ENCODE measurements at places on chromosomes 3 and 15.

DNA sequence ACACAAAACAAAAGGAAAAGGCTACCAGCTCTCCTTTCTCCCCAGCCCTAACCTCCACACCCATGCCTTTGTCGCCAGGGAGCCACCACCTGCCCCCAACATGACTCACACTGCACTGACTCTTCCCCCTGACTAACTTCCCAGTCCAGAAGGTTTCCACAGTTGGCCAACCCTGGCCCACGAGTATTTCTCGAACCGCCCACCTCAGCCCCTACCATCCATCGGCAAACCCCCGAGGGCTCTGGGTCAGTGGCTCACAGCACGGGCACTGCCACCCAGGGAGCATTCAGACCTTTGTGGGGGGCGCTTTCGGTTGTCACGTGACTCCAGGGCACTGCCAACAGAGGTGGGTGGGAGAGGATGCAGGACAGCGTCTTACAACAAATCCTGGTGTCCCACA lies 152.3 kb downstream of the LRRC28 start:
- DNase-seq, result no peak

DNA sequence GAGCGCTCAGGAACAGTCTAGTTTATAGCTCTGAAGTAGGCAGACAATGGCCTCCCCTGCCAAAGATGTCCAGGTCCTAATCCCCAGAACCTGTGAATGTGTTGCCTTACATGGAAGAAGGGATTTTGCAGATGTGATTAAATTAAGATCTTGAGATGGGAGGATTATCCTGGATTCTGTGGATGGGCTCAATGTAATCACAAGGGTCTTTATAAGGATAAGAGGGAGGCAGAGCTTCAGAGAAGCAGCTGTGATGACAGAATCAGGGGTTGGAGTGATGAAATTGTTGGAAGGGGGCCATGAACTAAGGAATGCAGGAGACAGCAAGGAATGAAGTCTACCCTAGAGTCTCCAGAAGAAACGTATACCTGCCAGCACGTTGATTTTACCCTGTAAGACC lies 14.0 kb upstream of the GK5 start:
- no peak for DNase-seq

- no peak for DNase-seq
These were observed 199.1 kb downstream of the TJP1 start for GRCh38 chr15:29623116-29623639.

DNA sequence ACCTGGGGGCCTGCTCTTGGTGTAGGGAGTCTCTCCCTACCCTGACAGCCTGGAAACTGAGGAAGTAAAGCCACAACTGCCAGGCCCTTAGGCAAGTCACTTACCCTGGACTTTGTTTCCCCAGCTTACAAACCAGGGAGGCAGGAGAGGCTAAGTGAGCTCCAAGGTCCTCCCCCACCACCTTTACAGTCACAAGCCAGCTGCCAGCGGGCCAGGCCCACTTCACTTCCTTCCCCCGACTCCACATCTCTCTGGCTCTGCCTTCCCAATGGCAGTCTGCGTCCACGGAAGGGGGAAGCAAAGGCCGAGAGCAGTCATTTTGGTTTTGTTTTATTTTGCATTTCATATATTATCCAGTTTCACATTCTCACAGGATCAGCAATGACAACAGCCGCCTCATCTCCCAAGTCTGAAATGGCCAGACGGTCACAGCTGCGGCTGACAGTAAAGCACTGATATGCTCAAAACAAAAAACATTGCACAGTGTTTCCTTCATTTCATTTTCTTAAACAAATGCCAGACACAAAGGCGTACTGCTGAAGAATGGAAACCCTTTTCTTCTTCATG lies 35.7 kb downstream of the RBPMS2 start:
- no peak for DNase-seq

- no peak for DNase-seq
These were observed 367.3 kb upstream of the FRG2C start for GRCh38 chr3:75296858-75297257.

GRCh38 chr3:10822055-10822454 lies 6.0 kb downstream of the SLC6A11 start:
- DNase-seq, result no peak

DNA sequence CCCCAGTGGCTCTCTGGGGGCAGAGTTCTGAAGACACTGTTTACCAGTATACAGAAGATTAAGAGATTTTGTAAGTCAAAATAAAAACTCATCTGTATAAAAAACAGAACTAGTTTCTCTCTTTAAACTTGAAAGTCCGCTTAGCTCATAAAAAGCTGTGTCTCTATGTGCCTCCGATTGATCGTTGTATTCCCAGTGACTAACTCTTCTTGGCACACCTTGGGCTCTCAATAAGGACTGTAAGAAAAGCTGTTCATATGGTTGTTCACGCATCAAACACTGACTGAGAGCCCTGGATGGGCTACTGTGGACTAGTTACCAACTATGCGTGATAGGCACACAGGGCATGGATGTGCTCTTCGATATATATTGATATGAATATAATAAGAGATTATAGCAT lies 107.9 kb downstream of the P3H2 start:
- DNase-seq, result no peak

- no peak for DNase-seq
These were observed 4.2 kb upstream of the MEIS2 start for GRCh38 chr15:37104424-37104981.

GRCh38 chr15:45796433-45796832 lies 161.6 kb downstream of the SQOR start:
- no peak for DNase-seq

DNA sequence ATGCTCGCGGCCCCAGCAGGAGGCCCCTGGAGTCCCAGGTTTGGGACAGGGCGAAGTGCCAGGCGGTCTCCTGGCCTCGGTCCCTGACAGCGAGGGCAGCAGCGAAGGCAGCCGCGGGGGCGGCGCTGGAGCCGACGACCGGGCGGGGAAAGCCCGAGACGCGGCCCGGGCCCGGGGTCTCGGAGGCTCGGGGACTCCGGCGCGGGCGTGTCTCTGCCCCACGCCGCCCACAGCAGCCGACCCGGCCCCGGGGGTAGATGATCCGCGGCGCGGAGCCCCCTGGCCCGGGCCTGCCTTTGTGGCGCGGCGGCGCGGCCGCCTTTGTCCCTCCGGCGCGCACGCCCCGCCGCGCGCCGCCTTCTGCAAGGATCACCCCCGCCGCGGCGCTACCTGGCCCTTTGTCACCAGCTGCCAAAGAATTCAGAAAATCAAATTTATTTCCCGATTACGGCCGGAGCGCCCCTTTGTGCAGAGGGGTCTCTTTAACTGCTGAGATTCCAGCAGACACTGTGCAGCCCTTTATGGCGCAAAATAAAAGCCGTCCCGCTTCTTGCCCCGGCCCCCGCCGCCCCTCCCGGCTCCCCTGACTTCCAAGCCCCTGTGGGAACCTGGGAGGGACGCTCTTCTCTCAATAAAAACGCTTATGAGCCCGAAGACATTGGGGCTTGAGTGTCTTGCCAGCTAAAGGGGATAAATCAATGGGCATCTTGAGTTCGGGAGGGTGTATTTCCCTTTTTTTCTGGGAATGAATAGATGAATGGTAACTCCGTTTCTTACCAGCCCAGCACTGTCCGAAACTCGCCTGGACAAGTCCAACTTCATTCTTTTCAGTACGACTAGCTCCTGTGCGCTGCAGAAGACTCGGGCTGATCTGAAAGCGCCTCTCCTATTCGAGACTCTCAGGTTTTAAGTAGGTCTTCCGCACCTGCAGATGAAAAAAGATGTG lies 68.4 kb downstream of the HES1 start:
- DNase-seq, result peak; percentile 31

GRCh38 chr3:12349895-12350811 lies 61.3 kb downstream of the PPARG start:
- no peak for DNase-seq

GRCh38 chr15:31343831-31344230 lies 17.2 kb downstream of the KLF13 start:
- DNase-seq, result no peak
